Ascending aorta (tissue), 2 donors: ENCODE measurements at places on chromosomes 6 and 20.

DNA sequence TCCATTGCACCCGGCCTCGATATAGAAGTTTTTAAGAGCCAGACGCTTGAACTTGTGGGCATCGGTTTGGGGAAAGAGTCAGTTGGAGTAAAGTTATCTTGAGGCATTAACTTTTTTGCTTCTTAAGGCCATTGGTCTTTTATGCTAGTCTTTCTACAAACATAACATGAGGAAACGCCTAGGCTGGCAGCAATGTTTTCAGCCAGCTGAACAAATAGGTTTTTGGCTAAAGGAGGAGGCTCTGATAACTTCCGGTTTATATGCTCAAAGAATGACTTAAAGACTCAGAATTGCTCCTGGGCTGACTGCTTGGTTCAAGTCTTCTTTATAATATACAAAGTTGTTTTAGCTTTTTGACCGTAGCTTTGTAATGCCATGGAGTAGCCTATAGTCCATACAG is 46.2 kb downstream of the HLA-C start:
- DNase-seq, result no peak

DNA sequence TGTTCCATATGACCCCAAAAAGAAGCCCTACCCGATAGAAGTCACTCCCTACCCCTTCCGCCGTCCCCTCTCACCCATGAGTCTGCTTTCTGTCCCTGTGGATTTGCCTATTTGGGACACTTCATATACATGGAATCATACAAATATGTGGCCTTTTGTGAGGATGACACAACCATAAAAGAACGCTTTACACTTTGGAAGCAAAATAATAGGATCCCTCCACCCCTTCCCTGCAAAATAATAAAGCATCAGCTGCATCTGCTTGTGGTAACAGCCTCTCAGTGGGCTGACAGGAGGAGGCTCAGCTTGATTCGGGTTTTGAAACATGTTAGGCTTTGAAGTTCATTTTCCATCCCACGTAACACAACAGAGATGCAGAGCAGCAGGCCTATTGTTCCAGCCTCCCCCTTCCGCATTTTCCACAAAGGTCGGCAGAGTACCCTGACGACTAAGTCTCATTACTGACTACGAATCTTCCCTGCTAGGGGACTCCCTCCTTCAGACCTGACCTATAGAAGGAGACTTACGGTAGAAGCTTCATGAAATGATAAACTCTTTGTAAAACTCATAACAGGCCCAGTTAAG is 99.1 kb downstream of the ALDH8A1 start:
- no peak for DNase-seq

- no peak for DNase-seq
Observed at GRCh38 chr20:63741676-63742380, 2.3 kb downstream of the SLC2A4RG start.

DNA sequence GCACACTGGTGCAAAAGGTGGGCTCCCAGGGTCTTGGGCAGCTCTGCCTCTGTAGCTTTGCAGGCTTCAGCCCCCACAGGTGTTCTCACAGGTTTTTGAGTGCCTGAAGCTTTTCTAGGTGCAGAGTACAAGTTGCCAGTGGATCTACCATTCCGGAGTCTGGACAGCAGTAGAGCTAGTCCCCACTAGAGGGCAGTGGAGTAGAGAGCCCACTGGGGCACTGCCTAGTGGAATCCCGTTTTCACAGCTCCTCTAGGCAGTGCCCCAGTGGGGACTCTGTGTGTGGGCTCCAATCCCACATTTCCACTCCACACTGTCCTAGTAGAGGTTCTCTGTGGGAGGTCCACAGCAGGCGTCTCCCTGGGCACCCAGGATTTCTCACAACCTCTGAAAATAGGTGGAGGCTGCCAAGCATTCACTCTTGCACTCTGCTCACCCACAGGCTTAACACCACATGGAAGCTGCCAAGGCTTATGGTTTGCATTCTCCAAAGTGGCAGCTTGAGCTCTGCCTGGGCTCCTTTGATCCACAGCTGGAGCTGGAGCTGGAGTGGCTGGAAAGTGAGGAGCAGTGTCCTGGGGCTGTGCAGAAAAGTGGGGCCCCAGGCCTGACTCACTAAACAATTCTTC is 86.3 kb upstream of the PROKR2 start:
- DNase-seq, result no peak

GRCh38 chr6:151999194-151999593 is 191.7 kb downstream of the ESR1 start:
- no peak for DNase-seq
